NCI-H1694 (cell line): ENCODE measurements at places on chromosomes 16 and 17.

GRCh38 chr16:87253536-87253935 is 63.7 kb downstream of the C16orf95 start:
- DNase-seq = no peak

DNA sequence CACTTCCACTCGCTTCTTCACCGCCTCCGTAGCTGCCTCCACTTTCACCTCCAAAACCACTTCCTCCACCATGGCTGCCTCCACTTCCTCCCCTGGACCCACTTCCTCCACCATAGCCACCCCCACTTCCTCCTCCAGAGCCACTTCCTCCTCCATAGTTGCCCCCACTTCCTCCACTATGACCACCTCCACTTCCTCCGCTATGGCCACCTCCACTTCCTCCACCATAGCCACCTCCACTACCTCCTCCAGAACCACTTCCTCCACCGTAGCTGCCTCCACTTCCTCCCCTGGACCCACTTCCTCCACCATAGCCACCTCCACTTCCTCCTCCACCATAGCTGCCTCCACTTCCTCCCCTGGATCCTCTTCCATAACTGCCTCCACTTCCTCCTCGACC is 4.5 kb downstream of the KRT9 start:
- no peak for DNase-seq

- no peak for DNase-seq
Observed at GRCh38 chr16:55933038-55933437, 57.9 kb upstream of the CES5A start.

- DNase-seq = no peak
Observed at GRCh38 chr17:750431-751037, 1.5 kb downstream of the GEMIN4 start.

DNA sequence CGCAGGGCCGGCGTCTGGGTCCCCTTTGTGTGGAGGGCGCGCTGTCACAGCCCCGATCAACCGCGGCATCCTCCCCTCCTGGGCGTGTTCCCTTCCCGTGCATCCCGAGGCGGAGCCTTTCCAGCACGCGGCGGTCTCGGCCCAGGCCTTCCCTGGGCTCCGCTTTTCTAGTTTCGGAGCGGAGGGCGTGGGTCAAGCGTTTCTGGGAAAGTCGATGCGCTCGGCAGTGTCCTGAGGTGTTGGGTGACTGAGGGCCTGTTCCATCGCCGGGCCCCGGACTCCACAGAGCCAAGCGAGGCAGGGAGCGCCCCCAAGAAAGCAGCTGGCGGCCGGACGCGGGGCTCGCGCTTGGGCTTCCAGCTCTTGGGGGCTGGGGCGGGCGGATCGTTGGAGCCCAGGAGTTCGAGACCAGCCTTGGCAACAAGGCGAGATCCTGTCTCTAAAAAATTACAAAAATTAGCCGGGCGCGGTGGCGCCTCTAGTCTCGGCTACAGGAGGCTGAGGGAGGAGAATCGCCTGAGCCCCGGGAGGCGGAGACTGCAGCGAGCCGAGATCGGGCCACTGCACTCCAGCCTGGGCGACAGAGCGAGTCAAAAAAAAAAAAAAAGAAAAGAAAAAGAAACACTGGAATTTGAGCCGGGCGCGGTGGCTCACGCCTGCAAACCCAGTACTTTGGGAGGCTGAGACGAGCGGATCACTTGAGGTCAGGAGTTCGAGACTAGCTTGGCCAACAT is 806 bp downstream of the IFT140 start:
- no peak for DNase-seq

DNA sequence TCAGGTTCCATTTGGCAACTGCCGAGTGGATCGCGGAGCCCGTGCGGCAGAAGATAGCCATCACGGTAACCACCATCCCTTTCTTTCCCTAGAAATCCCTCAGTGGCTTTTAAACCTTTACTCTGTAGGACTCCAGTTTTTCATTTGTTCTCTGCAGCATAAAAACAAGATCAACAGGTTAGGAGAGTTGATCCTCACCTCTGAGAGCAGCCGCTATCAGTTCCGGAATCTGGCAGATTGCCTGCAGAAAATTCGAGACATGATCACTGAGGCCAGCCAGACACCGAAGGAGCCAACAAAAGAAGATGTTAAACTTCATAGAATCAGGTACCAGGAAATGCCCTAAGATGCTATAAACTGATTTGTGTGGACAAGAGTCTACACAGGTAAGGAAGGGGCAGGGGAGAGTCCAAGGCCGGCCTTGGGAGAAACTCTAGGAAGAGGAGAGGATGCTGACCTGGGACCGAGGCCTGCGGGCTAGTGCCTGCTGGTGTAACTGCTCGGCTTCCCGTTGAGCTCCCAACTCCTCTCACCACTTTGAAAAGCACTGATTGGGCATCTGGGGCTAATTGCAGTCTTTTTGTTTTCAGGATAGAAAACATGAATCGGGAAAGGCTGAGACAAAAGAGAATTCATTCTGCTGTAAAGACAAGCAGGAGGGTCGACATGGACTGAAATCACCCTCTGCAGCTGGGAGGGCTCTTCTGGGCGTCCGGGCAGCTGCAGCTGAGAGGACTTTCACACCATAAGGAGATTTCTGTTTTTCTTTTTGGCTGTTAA is 8.1 kb downstream of the MRPL58 start:
- DNase-seq = no peak

GRCh38 chr17:47238321-47239010 is 15.2 kb upstream of the ITGB3 start:
- DNase-seq = no peak

- DNase-seq = no peak
Observed at GRCh38 chr16:23324727-23325126, 22.6 kb downstream of the SCNN1B start.

- DNase-seq = no peak
Observed at GRCh38 chr17:74520016-74520434, 11.2 kb downstream of the CD300LB start.

DNA sequence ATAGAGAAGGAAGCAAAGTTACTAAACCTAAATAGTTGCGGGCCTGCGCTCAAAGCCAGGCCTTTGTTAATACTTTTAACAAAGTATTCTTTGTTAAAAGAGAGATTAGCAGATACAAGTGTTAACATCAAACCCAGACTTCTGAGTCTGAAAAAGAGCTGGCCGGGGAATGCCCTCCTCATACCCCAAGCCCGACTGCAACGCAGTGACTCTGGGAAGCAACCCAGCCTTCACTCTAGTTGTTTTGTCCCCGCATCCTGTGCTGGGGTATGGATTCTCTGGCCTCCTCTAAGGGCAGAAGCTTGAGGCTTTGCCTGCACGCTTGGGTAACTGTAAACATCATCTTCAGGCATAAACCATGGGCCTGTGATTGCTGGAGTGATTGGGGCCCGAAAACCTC is 48.3 kb downstream of the ADCY7 start:
- no peak for DNase-seq

DNA sequence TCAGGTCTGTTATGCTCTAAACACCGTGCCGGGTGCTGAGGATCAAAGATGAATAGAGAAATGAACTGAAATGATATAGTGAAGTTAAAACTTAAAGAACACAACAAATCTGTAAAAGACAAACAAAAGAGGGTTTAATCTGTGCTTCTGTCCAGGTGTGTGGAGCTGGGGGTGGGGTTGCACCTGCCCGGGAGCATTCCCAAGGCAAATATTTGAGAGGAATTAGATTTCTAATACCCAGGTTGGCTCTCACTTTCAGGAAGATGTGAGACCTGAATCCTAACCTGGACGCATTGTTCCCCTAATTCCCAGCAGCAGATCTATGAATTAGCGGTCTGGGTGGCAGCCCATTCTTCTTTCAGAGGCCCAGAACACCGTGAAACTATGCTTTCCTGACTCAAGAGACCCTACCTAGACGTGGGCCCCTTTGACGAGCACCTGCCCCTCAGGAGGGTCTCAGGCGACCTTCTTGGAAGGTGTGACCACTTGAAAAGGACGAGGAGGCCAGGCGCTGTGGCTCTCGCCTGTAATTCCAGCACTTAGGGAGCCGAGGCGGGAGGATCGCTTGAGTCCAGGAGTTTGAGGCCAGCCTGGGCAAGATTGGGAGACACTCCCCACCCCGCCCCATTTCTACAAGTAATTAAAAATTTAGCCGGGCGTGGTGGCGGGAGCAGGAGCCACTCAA is 677 bp upstream of the RANGRF start:
- DNase-seq = no peak

- peak; percentile 6 for DNase-seq
Observed at GRCh38 chr16:56964243-56965148, 2.7 kb downstream of the CETP start.

GRCh38 chr17:8124350-8125153 is 646 bp upstream of the HES7 start:
- peak; percentile 29 for DNase-seq

DNA sequence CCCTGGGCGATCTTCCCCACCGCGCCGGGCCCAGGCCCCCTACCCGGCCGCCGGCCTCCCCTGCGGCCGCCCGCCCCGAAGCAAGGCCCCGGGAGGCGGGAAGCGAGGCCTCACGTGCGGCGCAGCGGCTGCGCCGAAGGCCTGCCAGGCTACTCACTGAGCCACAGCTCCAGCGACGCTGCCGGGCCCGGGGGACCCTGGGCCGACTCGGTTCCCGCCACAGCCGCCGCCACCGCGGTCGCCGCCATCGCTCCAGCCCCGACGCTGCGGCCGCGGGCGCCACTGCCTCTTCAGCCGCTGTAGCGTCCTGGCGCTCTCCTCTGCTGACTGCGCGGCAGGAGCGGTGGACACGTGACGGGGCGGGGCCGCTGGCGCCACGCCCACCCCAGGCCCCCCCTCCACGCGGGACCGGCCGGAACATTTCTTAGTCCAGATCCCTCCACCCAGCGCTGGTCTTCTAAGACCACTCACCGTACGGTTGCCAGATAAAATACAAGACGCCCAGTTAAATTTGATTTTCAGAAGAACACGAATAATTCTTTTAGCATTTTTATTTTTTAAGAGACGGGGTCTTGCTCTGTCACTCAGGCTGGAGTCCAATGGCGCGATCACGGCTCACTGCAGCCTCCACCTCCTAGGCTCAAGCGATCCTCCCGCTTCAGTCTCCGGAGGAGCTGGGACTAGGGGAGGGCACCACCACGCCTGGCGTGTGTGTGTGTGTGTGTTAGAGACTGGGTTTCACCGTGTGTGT is at the start of gene GGA2:
Gene GGA2 (minus strand): TSS at position 331 of the 751 bp plus-strand sequence. CDS start 83 bp downstream, at position 248.
- peak; percentile 50 for DNase-seq

DNA sequence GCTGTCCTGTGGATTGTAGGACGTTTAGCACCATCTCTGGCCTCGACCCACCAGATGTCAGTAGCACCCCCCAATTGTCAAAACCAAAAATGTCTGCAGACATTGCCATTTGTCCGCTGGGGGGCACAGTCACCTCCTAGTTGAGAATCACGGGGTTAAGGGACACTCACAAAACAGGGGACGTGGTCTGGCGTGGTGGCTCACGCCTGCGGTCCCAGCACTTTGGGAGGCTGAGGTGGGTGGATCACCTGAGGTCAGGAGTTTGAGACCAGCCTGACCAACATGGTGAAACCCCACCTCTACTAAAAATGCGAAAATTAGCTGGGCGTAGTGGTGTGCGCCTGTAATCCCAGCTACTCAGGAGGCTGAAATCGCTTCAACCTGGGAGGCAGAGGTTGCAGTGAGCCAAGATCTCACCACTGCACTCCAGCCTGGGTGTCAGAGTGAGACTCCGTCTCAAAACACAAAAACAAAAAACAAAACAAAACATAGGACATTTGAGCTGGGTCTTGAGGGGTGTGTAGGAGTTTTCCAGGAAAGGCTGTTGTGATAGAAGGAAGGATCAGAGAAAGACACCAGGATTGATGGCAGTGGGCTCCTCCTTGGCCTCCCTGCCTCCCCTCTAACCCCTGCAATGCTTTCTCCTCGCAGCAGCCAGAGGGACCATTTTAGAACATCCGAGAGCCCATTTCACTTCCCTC is 171.8 kb upstream of the GSE1 start:
- no peak for DNase-seq

GRCh38 chr17:62892061-62892675 is 73.9 kb upstream of the TANC2 start:
- no peak for DNase-seq

GRCh38 chr17:48954300-48954755 is 9.7 kb upstream of the SNF8 start:
- DNase-seq = no peak

DNA sequence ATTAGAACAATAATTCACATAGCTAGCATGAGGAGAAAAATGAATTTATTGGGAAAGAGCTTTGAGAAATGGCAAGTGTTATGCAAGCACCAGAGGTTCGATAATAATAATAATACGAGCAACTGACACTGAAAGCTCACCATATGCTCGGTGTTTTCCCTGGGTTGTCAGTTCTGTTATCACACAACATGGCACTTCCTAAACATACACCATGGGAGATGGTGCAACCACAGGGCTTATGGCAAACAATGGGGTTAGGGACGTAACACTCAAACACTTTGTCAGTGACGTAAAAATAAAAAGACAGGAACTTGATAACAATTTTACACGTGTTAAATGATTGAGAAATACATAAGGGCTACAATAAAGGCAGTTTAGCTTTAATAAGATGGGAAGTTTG is 23.7 kb downstream of the OR1D5 start:
- peak; percentile 31 for DNase-seq

GRCh38 chr16:31713945-31714902 is 159.4 kb upstream of the ZNF267 start:
- DNase-seq = no peak

- DNase-seq = no peak
Observed at GRCh38 chr17:80791758-80792284, 199.8 kb upstream of the CHMP6 start.

GRCh38 chr16:29983420-29984136 is 9.9 kb downstream of the TAOK2 start:
- no peak for DNase-seq

DNA sequence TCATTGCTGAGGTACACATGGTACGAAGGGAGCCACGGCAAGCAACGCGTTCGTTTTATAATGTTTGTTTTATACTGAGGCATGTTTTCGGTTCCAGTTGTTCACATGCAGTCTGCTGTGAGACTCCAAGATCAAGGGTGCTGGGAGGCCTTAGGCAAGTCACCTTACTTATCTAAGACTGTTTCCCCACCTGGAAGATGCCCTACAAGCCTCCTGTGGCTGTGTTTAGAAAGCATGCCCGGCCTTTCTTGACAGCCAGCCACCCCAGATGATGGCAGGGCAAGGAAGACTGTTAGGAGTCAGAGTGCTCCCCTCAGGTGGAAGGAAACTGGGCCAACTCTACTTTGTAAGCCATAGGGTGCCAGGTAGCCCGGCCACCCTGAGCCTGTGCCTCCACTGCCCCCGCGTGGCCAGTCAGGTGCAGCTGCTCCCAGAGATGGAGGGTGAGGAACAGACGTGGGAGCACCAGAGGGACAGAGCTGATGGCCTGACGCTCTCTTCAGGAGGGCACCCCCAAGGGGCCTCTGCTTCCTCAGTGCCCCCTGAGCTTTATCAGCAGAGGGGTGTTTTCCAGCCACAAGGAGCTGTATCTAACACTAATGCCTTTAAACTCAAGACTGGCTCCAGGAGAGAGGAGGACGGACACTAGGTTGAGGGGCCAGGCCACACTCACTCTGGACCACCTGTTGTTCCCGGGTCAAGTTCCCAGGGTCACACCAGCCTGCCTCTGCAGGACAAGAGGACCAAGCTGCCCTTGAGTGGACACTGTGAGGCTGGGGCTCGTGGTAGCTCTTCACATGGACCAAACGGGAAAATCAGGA is 5.4 kb downstream of the NAT9 start:
- peak; percentile 66 for DNase-seq

GRCh38 chr16:81647527-81647926 is 131.6 kb upstream of the PLCG2 start:
- DNase-seq = no peak

- DNase-seq = no peak
Observed at GRCh38 chr16:89122322-89122851, 28.7 kb downstream of the ACSF3 start.
